CD8-positive, alpha-beta memory T cell (primary cell): ENCODE measurements at places on chromosomes 5 and 9.
A peak's percentile ranks its signal among the peaks of the same experiment; 100 is the strongest.

- no peak overlapping the region for H3K4me3 ChIP-seq
- H3K36me3 ChIP-seq = no peaks in the 10 kb centered on the region
- DNase-seq = no peak
- peaks cover 76% of the 10 kb centered on the region for H3K4me1 ChIP-seq
- H3K27me3 ChIP-seq = no peaks in the 10 kb centered on the region
Observed at GRCh38 chr5:35826554-35826953, 30.1 kb upstream of the IL7R start.

DNA sequence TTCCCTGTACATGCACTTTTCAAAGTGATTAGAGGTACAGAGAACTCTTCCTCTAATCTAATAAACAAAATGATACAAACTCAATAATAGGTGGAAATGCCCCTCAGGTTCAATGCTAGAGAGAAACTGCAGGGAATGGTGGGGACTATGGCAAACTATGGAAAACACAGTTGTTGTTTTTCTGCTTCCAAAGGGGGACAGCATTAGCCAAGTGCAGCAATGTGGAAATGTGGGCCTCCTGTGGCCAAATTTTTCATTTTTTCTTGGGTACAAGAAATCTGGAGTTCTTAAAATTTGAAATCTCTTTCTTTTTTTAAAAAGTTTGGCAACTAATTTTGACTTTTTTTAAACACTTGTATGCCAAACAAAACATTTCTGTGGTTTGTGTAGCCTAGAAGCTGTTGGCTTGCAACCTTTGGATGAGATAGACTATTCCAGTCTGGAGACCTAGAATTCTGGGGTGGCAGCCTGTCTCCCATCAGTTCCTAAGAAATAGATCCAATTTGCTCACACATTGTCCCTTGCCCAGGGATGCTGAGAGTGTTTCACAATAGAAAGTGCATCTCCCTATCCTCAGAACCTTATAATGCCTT, 218.6 kb downstream of the PAPPA start:
- H3K27ac ChIP-seq = no peak overlapping the region
- H3K36me3 ChIP-seq = no peaks in the 10 kb centered on the region
- no peaks in the 10 kb centered on the region for H3K27me3 ChIP-seq
- H3K4me3 ChIP-seq = no peak overlapping the region
- no peaks in the 10 kb centered on the region for H3K4me1 ChIP-seq

DNA sequence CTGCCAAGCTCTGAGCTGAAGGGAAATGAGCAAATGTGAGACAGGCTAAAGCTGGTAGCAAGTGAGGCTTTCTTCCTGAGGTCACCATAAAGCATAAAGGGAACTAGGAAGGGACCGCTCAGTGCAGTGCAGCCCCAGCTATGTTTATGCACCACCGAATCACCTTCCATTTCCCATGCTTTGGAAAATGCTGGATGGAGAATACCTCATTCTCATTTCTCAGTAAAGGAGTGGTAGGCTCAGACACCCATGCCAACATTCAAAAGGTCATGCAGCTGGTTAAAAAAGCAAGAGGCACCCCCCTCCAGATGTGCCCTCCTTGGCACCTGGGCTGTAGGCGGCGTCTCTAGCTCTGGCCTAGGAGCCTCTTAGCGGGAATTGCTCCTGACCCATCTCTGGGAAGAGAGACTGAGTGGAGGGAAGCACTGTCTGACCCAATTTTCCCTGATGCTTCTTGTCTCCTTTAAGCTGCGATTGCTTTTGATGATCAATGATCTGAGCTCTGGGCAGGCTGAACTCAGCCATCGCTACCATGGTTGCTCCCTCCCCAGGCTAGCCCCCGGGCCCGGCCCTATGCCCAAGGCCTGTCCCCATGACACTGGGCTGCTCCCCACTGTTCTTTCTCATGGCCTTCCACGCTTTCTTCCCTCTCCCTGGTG, 58.7 kb downstream of the ZNF354C start:
- H3K4me1 ChIP-seq = no peaks in the 10 kb centered on the region
- no peak overlapping the region for H3K4me3 ChIP-seq
- no peaks in the 10 kb centered on the region for H3K36me3 ChIP-seq
- H3K27me3 ChIP-seq = no peaks in the 10 kb centered on the region

DNA sequence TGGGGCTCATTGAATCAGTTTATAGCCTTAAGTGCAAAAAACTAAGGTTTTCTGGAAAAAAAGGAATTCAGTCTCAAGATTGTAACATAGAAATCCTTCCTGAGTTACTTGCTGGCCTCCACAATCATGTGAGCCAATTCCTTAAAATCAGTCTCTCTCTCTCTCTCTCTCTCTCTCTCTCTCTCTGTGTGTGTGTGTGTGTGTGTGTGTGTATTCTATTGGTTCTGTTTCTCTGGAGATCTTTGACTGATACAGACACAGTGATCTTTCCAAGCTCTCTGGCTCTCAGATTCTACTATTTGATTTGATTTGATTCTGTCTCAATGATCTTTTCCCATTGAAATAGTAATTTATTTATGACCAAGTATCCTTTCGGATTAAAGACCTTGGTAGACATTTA, 74.6 kb downstream of the CFAP95 start:
- no peaks in the 10 kb centered on the region for H3K36me3 ChIP-seq
- no peaks in the 10 kb centered on the region for H3K27me3 ChIP-seq
- no peak overlapping the region for H3K4me3 ChIP-seq
- H3K27ac ChIP-seq = no peak overlapping the region
- no peak for DNase-seq

- no peaks in the 10 kb centered on the region for H3K4me1 ChIP-seq
- no peaks in the 10 kb centered on the region for H3K27me3 ChIP-seq
- no peak overlapping the region for H3K27ac ChIP-seq
- no peaks in the 10 kb centered on the region for H3K36me3 ChIP-seq
- DNase-seq = no peak
Observed at GRCh38 chr5:89377767-89378455, 494.9 kb upstream of the MEF2C start.

DNA sequence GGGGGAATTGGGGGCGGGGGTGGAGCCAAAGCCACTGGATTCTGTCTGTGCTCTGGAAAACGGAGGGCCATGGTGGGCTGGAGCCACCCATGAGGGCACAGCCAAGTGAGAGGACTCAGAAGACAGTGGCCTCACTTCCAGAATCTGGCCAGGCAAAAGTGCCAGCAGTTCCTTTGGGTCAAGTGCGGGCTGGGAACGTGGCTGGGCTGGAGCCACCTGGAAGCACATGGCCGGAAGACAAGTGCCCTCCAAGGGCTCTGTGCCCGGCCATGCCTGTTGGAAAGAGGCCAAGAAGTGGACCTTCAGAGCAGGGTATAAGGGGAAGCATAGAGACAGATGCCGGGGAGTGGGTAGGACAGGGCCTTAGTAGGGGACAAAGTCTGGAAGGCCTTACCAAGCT, 11.7 kb upstream of the SH3PXD2B start:
- H3K27ac ChIP-seq = no peak overlapping the region
- no peak overlapping the region for H3K4me3 ChIP-seq
- no peak for DNase-seq
- H3K4me1 ChIP-seq = no peaks in the 10 kb centered on the region

- no peaks in the 10 kb centered on the region for H3K27me3 ChIP-seq
- no peaks in the 10 kb centered on the region for H3K4me1 ChIP-seq
- no peak overlapping the region for H3K4me3 ChIP-seq
- no peak for DNase-seq
Observed at GRCh38 chr5:9920697-9921096, 290.5 kb upstream of the TAS2R1 start.

DNA sequence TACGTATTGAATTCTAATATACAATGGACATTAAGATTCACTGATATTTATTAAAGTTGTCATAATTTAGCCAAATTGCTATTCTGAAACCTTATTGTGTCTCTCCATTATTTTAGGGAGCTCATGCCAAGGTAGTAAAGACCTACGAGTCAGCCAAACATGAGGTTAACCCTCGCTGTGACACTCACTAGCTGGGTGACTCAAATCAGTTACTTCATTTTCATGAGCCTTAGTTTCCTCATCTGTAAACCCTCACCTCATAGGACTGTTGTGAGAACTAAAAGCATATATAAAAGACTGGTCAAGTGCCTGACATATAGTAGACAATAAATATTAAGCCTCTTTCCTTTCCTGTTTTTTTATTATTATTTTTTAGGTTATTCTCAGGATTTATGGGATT, 44.0 kb upstream of the PCA3 start:
- no peak overlapping the region for H3K4me3 ChIP-seq
- no peak overlapping the region for H3K27ac ChIP-seq

DNA sequence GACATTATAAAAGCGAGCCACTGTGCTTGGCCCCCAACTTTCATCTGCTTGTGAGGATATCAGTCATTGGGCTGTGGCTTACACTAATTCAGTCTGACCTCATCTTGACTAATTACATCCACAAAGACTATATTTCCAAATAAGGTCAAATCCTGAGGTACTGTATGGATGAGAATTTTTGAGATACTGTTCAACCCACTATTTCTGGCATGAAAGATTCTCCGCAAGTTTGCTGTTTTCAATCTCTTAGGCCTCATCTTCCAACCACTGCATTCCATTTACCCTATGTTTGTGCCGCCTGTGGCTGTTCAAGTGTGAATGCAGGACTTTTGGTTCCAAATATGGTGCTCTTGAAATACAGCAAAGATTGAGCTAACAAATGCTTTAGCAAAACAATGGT, 400.9 kb upstream of the SGCD start:
- no peak for DNase-seq
- no peaks in the 10 kb centered on the region for H3K27me3 ChIP-seq
- no peak overlapping the region for H3K4me3 ChIP-seq
- H3K27ac ChIP-seq = no peak overlapping the region
- no peaks in the 10 kb centered on the region for H3K36me3 ChIP-seq
- H3K4me1 ChIP-seq = no peaks in the 10 kb centered on the region

DNA sequence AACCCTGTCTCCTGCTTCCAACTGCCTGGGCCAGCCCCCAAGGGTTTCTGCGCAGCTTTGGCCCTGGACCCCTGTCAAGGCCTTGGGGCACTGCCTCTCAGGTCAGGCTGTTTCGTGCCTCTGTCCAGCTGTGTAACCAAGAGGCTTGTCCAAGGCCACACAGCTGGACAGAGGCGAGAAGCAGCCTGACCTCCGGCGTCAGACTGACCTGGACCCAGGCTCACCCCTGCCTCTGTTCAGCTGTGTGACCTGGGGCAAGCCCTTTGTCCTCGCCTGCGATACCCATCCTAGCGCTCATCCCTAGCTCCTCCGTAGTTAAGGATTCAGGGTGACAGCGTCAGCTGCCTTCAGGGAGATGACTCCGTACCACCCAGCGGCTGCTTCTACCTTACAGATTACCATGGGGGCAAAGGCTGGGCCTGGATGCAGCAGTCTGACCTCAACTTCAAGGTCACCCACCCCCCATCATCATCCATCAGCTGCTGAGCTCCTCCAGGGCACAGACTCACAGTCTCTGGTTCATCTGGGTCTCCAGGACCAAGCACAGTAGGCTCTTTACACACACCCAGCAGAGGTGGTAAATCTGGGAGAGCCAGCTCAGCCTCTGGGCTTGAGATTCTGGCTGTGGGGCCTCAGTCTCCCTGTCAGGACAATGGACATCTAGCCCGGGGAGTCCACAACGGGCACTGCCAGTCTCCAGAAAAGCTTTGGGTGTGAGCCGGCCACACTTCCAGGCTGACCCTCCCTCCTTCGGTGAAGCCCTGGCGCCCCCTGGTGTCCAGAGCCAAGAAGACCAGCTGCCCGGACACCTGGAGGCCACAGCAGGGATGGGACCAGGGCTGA, 7.9 kb downstream of the AK1 start:
- no peak overlapping the region for H3K4me3 ChIP-seq
- peaks cover 16% of the 10 kb centered on the region for H3K4me1 ChIP-seq
- H3K27ac ChIP-seq = no peak overlapping the region
- peak; percentile 85 for DNase-seq
- H3K27me3 ChIP-seq = no peaks in the 10 kb centered on the region

DNA sequence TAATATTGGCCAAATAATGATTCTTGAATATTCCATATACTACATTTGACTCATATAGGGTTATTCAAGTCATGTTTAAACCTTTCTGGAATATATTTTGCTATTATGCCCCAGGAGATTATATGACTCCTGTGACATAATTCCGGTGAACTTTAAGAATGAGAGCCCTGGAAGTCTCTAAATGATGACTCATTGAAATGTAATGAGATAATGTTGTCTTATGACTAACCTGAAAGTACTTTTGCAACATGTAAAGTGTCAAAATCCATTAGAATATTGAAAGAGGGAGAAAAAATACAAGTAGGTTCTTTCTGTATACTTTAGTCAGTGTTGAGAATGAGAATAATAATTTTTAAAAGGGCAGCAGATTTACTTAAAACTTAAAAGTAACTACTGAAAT, 830.4 kb downstream of the MAT2B start:
- H3K4me1 ChIP-seq = no peaks in the 10 kb centered on the region
- no peak for DNase-seq
- no peak overlapping the region for H3K4me3 ChIP-seq
- H3K36me3 ChIP-seq = no peaks in the 10 kb centered on the region
- no peak overlapping the region for H3K27ac ChIP-seq
- no peaks in the 10 kb centered on the region for H3K27me3 ChIP-seq

DNA sequence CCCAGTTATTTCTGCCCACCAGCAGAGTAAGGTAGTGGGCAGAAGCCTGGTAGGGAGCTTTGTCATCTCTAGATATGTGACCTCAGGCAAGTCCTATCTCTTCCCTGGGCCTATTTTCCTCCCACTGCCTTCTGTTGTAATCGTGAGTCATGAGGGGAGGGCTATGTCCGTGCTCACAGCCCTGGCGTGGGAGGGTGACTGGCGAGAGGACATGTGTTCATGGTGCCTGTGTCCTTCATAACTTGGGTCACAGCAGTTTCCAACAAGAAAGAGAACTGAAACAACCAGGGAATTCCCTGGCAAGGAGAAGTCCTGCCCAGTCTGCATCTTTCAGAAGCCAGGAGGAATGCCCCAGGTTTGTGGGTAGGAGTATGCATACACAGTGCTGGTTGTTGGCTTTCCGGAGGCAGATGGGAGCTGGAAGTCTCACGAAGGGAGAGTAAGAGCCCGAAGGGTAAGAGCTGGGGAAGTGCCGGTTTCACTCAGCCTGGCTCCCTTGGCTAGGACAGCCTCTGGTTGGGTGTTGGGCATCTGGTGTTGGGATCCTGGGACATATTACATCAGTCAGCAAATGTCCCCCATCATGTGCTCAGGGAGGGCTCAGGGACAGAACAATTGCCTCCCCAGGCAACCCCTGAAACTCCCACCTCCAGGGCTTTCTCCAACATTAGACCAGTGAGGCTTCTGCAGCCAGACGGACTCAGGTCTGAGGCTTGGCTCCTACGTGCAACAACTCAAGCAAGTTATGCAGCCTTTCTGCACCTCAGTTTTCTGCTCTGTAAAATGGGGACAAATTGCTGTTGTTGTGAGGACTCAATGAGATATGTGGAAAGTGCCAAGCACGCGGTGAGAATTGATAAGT, 4.3 kb upstream of the TIFAB start:
- DNase-seq = no peak
- H3K36me3 ChIP-seq = no peaks in the 10 kb centered on the region
- H3K27ac ChIP-seq = peak overlapping the region; percentile 33
- no peaks in the 10 kb centered on the region for H3K27me3 ChIP-seq
- no peak overlapping the region for H3K4me3 ChIP-seq
- no peaks in the 10 kb centered on the region for H3K4me1 ChIP-seq
